Activated naive CD4-positive, alpha-beta T cell (primary cell): ENCODE measurements at places on chromosomes 12 and 14.

- no peak for DNase-seq
Measured at GRCh38 chr12:24232531-24232930, 283.1 kb upstream of the SOX5 start.

GRCh38 chr12:104582739-104583138, 126.0 kb downstream of the CHST11 start:
- no peak for DNase-seq

- no peak for DNase-seq
Measured at GRCh38 chr12:69621551-69621950, 10.8 kb upstream of the LRRC10 start.

- DNase-seq: peak; percentile 8
Measured at GRCh38 chr12:1488908-1489381, 105.4 kb downstream of the FBXL14 start.

- peak; percentile 10 for DNase-seq
Measured at GRCh38 chr12:121894633-121895032, 6.0 kb downstream of the PSMD9 start.

DNA sequence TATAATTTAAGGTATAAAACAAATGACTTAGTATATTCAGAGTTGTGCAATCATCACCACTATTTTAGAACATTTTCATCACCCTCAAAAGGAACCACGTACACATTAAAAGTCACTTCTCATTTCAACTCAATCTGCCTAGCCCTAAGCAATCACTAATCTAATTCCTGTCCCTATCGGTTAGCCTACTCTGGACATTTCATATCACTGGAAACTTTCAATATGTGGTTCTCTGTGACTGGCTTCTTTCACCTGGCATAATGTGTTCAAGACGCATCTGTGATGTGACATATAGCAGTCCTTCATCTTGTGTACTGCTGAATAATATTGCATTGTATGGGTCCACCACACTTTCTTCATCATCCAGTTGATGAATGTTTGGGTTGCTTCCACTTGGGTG, 15.4 kb upstream of the PIWIL1 start:
- no peak for DNase-seq
